ENCODE measurements at places on chromosomes 2 and 18. TPM values are rescaled to one million over a fixed set of nuclear protein-coding genes. Genes with fewer than 3 reads are reported as not detected.

PLB1 gene
- 2.2 TPM for total RNA-seq

MXD1 gene
- 7.9 TPM for total RNA-seq

HOXD12 gene
- total RNA-seq = not detected

NTSR2 gene
- 0.15 TPM for total RNA-seq

CD8B2 gene
- not detected for total RNA-seq

IDH1 gene
- 45.0 TPM for total RNA-seq

SERPINB5 gene
- total RNA-seq = not detected

GPD2 gene
- total RNA-seq = 22.3 TPM

KLHL30 gene
- total RNA-seq = 18.7 TPM

CNDP1 gene
- not detected for total RNA-seq

ALPI gene
- not detected for total RNA-seq

UGT1A4 gene
- total RNA-seq = not detected

AQP4 gene
- 9.7 TPM for total RNA-seq

DUSP19 gene
- total RNA-seq = 12.4 TPM

RAX gene
- not detected for total RNA-seq

GKN1 gene
- total RNA-seq = not detected

SF3B6 gene
- total RNA-seq = 58.6 TPM

RGPD3 gene
- total RNA-seq = 0.25 TPM
